GM23248 (cell line): ENCODE measurements at places on chromosomes 13 and 19.
A peak's percentile ranks its signal among the peaks of the same experiment; 100 is the strongest.

DNA sequence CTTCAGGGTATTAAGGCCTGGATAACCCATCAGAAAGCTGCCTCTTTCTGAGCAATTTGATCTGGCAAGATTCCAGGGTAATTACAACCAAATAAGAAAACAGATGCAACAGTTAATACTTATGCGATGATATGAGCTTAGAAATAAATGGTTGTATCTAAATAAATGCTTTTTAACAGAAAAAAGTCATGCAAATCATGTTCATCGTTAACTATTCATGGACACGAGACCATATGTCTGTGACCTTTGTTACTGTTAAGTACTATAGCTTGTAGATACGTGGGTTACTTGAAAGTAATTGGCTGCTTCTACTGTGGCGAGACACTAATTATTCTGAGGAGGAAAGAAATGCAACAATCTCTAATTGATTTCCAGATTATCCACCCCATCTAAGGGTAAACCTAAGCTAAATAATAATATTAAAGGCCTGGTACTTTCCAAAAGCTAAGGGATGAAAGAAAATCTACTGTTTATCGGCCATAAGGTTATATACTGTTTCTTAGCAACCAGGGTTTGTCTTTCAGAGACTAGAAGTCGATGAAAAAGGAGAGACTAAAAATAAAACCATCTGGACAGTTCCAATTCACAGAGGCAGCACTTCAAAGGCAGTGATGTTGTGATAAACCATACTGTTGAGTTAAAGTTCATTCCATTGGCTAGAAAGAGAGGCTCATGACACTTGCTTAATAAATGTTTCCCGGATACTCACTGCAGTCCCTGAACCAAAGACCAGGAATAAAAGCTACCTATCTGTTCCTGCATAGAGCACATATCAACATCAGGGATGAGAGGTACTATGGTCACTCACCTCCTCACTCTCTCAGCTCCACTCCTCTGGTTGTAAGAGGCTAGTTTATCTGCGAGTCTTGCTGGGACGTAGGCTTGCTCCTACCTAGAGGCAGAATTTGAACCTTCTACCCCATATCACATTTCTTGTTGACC is 1.5 kb downstream of the EPSTI1 start:
- peak; percentile 30 for DNase-seq

DNA sequence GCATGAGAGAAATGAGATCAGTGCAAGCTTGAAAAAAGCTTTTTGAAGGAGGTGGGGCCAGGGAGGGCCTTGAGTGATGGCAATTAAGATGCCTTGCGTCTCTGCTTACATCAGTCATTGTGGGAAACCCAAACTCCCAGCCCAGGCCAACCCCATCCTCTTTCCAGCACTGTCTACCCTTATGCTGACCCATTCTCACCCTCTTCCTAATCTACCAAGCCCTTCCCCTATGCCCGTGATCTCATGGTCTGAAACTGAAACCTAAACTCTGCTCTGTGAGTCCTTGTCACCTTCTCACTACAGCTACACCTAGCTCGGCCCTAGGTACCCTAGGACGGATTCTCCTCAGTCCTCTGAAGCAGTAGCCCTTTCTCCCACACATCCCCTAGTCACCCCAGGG is 36.0 kb upstream of the SERP2 start:
- DNase-seq = no peak

DNA sequence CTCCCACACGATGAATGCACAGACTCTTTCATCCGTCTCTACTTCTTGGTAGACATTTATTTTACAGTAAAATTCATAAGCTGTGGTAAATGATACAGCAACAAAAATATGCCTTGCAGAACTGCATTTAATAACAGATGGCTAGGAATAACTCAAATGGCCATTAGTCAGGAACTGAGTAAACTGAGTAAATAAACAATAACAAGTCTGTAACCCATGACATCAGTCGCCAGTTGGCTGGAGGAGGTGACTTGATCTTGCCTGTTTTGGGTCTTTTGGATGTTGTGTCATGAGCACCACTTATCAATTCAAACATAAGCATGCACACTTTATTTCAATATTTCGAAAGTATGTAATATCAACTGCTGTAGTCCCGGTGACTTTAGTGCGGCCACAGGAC is 632.6 kb upstream of the ARGLU1 start:
- no peak for DNase-seq

- DNase-seq = no peak
Measured at GRCh38 chr13:33891196-33891742, 73.3 kb downstream of the RFC3 start.

- no peak for DNase-seq
Measured at GRCh38 chr19:22807061-22807835, 23.3 kb upstream of the ZNF99 start.

- DNase-seq = no peak
Measured at GRCh38 chr13:33575378-33575777, 242.6 kb upstream of the RFC3 start.

DNA sequence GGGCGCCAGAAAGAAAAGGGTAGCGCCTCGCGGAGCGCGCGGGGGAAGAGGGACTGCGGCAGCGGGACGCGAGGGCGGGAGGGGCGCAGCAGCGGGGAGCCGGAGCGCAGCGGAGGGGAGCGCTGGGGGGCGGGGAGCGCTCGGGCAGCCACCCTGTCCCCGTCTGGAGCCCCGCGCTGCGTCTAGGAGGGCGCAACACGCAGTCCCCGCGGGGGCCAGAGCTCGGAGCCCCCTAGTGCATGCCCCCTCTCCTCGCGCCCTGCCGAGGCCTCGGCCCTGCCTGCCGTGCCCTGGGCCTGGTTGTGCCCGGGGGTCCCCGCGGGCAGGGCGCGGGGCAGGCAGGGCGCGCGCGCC is 37.9 kb downstream of the SOX1 start:
- no peak for DNase-seq

DNA sequence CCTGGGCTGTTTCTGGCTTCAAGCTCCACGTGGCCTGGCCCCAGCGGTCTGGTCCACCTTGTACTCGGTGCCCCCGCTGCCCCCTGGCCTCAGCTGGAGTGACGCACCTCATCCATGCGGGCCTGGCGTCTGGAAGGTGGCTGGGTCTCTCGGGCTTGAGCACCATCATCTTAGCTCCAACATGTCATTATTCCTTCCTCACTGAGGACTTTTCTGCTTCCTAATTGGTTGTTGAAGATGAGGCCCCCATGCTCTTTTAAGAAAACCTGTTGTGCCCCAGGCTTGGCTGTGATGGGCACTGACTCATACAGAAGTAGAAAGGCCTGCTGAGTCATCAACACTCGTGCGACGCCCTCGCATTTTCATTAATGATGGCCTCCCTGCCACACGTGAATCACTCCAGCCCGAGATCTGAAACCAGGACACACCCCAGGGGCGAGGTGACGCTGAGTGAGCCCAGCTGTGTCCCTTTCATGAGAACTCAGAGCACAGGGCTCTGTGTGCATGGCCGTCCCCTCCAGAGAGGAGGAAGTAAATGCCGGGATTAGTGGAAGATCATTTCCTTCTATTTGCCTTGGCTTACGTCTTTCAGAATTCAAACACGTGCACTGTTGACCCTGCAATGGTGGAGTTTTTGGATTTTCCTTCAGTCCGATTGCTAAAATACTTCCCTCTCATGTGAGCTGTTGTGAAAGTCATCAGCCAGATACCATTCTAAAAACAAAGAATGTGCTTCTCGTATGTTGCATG is 14.0 kb upstream of the GJA3 start:
- peak; percentile 100 for DNase-seq

- DNase-seq = peak; percentile 49
Measured at GRCh38 chr13:31946091-31946770, 85.3 kb upstream of the FRY start.

- no peak for DNase-seq
Measured at GRCh38 chr19:48818234-48818820, 7.5 kb upstream of the BCAT2 start.

DNA sequence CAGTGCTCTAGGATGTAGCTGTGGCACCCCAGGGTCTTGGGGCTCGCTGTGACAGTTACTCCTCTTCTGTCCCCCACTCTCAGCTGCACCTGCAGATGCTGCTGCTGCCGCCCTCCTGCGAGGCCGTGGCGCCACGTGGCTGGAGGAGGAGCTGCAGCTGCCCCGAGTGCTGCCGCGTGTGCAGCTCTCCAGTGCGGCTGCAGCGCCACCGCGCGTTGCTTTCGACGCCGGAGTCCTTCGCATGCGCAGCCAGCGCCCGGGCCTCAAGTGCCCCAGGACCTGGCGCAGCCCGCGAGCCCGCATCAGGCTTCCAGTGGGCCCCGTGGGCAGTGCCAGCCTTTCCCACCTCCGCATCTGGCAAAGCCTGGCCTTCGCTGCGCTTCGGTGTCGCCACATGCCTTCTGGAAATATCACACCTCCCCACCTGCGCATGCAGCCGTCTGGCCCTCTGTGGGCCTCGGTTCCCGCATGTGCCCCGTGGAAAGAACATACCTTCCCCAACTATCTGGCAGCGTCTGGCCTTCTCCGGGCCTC is 692 bp upstream of the ZNF580 start:
- DNase-seq = peak; percentile 93

- no peak for DNase-seq
Measured at GRCh38 chr13:94716016-94716415, 3.7 kb upstream of the SOX21 start.

DNA sequence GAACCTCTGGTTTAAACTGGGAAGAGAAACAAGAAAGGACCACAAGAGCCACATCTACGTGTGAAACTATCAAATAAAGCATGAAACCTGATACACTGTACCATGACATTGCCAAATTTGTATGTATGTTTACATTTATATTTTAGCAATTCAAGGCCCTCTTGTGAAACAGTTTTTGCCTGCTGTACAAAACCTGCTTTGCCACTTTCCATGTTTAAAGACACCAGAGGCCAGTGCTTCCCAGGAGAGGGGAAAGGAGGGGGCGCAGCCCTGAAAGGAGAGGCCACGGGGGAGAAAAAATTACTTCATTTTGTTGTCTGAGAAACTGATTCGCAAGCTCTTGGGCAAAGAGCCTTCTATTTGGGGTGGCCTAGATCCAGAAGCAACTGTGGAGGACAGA is 124.8 kb downstream of the DCLK1 start:
- DNase-seq = no peak

DNA sequence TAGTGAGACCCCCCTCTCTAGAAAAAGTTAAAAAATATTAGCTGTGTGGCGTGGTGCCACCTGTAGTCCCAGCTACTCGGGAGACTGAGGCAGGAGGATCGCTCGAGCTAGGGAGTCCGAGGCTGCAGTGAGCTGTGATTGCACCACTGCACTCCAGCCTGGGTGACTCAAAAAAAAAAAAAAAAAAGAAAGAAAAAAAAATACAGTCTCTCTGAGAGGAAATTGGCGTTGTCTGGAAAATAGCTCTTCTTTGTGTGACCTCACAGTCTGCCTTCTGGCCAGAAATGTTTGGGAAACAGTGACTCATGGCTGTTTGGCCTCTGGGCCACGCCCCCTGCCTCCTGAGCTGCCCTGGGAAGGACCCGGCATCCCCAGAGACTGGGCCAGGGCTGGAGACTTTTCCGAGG is 10.7 kb downstream of the MARCHF2 start:
- DNase-seq = peak; percentile 100

- no peak for DNase-seq
Measured at GRCh38 chr19:36196249-36196648, 18.2 kb downstream of the ZNF565 start.

GRCh38 chr13:43411211-43411610 is 375.6 kb downstream of the ENOX1 start:
- DNase-seq = no peak

DNA sequence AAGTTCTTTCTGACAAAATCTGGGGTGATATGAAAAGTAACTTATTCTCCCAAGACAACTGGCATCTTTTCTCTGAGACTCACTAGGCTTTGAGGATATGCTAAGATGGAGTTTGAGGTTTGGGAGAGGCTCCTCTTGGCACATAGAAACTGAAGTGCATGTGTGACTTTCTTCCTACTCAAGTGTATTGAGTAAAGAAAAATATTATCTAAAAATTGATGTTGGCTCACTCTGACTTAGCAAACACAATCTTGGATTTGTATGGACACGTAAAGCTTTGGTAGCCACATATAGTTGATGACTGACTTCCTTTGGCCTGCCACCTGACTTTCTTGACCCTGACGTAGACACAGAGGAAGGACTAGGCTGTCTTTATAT is 71.1 kb upstream of the KLF12 start:
- no peak for DNase-seq

DNA sequence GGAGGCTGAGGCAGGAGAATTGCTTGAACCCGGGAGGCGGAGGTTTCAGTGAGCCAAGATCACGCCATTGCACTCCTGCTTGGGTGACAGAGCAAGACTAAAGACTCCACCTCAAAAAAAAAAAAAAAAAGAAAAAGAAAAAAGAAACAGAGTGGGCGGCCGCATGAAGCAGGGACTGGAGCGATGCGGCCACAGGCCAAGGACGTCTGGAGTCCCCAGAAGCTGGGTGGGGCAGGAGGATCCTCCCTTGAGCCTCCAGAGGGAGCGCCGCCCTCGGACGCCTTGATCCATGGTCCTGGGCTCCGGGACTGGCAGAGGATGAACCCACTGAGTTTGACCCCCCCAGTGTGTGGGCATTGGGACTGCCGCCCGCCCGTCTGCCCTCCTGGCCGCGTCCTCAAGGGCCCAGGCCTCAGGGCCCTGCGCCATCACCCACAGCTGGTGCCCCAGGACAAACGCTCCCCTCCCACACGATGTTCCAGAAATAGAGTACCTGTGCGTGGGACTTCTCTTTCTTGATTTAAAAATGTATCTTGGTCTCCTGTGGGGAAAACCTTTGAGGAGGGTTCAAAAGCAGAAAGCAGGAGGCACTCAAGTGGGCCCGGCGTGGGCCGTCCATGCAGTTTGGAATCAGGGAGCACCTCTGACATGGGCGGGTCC is 15.5 kb downstream of the BTBD2 start:
- no peak for DNase-seq

GRCh38 chr13:91017669-91018053 is 329.8 kb upstream of the MIR17HG start:
- no peak for DNase-seq

- DNase-seq = no peak
Measured at GRCh38 chr13:59837101-59837500, 326.6 kb downstream of the DIAPH3 start.

DNA sequence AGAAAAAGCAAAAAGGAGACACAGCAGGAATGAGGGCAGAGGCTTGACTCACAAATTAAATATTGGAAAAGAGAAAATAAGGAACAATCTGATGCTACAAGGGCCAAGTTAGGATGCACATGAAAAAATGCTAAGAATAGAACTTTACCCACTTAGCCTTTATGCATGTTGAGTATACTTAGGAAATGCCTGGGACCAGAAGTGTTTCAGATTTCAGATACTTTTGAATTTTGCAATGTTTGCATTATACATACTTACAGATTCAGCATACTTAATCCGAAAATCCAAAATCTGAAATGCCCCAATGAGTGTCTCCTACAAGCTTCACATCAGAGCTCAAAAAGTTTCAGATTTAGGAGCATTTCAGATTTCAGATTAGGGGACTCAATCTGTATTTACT is 262.3 kb downstream of the ABCC4 start:
- DNase-seq = no peak

DNA sequence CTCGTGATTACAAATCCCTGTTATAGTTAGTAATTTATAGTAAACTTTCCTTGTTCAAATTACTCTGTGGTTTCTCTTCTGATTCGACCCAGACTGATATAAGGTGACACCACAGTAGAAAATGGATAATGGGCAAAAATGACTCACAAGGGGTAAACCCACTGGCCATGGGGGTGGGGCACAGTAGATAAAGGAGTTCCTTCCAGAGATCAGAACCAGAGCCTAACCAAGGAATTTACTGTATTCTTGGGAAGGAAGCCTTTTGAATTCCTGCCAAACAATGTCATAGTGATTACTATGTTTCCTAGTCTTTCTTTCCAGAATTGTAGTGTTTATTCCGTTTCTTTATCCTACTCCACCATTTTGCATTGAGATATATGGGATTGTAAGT is 21.9 kb downstream of the MIR17HG start:
- peak; percentile 22 for DNase-seq
